ENCODE measurements at places on chromosomes 6 and 20.
A peak's percentile ranks its signal among the peaks of the same experiment; 100 is the strongest.

DNA sequence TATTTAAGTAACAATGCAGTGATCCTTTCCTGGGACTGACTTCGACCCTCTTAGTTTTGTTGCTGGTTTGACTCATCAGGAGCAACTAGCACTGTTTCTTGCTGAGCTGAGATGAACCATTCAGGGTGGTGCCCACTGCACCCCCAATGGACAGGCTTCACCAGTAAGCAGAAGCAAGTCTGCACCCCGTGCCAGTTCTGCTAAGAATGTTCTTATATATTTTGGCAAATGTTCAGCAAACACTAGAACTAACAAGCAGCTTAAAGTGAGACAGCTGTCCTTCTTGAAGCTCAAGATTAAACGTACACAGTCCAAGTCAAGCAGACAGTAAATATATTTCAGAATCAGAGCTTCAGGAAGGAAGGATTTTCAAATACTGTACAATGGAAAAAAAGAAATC, 561.3 kb upstream of the CDH4 start:
- no peak for DNase-seq

- no peak for DNase-seq
Measured at GRCh38 chr6:132685009-132685408, 26.0 kb upstream of the TAAR1 start.

DNA sequence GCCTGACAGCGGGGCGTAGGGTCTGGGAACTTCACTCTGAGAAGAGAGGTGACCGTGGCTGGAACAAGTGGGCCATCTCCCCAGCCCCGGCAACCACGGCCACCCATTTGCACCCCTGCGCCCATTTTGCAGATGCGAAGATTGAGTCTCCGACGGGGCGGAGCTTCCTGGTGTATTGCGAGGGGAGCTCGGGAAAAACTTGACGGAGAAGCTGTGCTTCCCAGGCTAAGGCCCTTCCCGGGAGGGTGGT, 653 bp downstream of the ZNF335 start:
- DNase-seq: peak; percentile 44

DNA sequence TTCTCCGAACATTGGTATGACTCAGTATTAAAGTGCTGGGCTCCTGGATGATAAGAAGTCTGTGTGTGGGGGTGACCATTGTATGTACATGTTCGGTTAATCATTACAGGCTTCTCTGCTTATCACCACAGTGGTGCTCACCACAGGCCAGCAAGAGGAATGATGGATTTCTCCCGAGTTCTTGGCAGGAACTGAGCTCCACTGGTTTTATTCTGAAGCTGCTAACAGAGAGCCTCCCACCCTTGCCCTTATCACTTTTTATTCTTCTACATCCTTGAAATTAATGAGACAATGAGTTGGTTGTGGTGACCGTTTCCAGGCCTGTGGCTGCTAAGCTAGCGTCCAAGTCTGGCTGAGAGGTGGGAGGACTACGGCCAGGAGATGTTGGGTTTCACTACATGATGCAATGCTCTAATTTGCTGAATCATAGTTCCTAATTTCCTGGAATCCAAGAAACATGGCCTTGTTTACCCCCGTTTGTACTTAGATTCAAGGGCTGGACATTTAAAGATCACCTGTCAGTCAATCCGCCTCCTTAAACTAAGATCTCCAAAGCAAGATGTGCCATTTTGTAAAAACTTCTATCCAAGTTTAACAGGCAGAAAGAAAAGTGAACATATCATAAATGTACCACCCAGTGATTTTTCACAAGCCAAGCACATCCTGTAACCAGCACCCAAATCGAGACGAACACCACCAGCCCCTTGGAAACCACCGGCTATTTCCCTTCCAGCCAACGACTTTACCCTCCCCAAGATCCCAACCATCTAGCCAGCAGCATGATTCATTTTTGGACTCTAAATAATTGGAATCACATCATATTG, 172.5 kb downstream of the FOXA2 start:
- peak; percentile 24 for DNase-seq

DNA sequence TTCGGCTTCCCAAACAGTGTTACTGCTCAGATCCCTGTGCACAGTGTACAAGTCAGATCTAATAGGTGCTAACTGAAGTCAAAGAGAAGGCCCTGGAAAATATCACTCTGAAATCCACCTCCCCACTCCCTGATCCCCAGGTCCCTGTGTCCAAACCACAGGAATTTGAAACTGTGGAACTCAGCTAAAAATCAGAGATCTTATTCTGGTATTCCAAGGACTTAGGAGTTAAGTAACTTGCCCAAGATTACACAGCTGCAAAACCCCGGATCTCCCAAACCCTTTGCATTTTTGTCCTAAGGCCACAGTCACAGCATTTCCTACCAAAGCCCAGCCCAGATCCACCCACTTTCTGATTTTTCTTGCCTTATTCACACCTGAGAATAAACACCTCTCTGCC, 32.3 kb upstream of the SLC23A2 start:
- no peak for DNase-seq

DNA sequence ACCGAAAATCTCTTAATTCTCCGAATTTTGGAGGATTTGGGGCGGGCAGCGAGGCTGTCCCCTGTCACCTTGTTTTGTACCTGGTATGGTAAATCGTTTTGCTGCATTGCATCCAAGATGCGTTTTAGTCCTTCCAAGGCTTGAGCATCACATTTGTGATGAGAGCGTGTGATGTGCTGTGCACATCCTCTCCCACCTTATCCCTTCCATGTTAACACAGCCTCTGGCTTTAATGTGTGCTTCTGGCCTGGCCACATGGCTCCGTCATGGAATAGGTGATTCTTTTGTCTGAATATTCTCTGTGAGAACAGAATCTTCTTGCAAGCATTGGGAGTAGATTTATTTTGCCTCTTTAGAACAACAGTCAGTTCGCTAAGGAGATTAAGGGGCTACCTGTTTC, 763 bp downstream of the TMEM14A start:
- DNase-seq: no peak

DNA sequence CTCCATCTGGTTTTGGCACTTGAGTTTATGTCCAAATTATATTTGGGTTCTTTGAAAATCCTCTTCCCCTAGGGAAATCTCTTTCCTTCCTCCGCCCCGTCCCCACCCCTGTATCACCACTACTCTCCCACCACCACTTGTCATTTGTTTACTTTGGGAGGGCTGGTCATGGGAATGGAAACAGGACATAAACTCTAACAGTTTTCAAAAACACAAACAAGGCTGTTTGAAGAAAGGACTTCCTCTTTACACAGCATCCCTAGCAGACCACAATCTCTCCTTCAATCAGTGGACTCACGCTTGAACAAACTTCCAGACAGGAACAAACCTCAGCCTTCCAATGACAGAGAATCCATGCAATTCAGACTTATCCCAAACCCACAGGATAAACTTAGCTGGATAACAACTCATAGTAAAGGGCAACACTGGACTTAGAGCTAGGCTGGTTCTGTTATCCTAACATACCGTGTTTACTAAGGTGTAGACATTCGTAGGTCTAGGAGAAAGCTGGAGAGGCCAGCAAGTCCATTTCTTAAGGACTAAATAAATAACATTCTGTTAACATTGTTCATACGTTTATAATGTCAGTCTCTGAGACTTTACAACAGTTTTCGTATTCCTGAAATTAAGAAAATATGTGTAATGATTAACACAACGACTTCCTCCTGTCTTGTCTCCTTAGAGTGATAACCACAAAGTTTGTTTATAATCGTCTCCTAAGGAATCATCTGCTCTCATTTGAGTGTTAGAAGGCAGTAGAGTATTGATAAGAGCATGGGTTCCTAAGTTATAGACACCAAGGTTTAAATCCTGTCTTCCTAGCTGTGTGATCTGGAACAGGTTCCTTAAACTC, 44.1 kb upstream of the CTAGE9 start:
- DNase-seq: no peak

GRCh38 chr6:26613689-26614683, 17.2 kb downstream of the ABT1 start:
- DNase-seq: no peak

DNA sequence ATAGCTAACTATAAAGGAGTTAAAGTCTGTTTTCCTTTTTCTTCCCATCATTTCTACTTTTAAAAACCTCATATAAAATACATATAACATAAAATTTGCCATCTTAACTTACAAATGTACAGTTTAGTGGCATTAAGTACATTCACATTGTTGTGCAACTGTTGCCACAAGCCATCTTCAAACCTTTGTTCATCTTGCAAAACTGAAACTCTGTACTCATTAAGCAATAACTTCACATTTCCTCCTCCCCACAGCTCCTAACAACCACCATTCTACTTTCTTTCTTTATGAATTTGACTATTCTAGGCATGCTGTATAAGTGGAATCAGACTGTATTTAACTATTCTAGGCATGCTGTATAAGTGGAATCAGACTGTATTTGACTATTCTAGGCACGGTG, 4.5 kb downstream of the CCDC170 start:
- DNase-seq: no peak

DNA sequence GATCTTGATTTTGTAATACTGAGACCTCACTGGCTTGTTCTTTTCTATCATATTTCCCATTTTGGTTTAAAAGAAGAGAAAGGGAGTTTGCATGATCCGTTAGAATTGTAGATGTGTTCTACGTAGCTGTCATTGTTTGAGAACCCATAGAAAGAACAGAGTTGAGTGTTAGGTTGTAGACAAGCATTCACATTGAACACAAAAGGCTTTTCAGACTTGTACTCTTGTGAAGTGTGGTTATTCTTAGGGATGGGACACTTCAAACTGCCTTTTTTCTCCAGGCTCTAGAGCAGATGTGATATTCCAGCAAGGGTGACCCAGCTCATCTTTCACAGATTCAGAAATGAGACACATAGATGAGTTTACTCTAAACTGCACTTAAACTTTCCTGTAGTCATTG, 19.9 kb downstream of the FOXO3 start:
- DNase-seq: no peak

DNA sequence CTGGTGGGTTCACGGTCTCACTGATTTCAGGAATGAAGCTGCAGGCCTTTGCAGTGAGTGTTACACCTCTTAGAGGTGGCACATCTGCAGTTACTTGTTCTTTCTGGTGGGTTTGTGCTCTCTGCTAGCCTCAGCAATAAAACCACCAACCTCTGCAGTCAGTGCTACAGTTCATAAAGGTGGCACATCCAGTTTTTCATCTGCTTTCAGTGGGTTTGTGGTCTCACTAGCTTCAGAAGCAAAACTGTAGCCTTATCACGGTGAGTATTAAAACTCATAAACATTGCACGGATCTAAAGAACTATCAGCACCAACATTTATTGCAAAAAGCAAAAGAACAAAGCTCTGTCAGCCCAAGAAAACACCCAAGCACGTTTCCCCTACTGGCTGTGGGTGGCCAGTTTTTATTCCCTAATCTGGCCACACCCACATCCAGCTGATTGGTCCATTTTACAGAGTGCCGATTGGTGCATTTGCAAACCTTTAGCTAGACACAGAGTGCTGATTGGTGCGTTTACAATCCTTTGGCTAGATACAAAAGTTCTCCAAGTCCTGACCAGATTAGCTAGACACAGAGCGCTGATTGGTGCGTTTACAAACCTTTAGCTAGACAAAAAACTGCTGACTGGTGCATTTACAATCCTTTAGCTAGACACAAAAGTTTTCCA, 3.4 kb upstream of the TMEM14C start:
- no peak for DNase-seq

- DNase-seq: no peak
Measured at GRCh38 chr20:53428996-53429395, 164.6 kb downstream of the ZNF217 start.

GRCh38 chr6:51901766-51902764, 185.3 kb downstream of the PKHD1 start:
- no peak for DNase-seq

DNA sequence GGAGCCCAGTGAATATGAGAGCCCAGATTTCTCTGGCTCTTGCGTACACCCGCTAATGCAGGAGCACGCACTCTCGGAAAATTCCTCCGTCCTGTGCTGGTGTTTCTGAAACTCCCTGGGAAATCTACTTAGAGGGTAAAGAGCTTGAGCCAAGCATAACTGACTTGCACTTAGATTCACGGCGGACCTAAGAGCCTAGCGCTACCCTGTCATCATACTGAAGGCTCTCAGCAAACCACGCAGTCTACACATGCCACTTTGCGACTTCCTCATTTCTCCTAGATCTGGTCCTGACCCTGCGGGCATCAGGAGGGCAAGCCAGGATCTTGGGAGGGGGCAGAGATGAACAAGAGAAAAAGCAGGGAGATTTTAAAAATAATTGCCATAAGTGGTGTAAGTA, 324.7 kb downstream of the CD83 start:
- DNase-seq: no peak

GRCh38 chr6:53410508-53411258, 61.9 kb upstream of the ELOVL5 start:
- DNase-seq: peak; percentile 42

DNA sequence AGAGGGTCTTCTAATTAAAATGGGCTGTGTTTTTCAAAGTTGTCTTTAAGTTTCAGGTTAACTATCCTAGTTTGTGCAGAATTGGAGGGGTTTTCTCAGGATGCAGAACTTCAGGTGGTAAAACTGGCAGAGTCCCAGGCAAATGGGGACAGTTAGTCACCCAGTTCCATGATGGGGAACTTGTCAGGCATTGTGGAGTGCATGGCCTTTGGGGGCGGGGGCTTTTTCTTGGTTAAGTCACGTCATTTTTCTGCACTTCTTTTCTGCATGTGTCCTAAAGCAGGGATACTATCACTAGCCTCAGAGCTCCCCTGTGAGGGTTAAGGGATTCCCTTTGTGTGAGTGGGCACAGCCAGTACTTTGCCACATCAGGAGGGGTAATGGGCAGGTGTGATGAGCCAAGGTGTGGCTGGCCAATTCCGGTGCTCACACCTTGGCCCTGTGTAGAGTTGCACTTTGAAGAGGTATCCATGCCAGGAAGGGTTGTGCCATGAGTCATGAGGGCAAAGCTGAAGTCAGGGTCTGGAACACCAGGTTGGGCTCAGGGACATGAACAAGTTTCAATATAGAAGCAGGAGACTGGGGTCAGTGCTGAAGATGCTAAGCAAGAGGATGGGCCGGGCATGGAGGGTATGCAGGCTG, 126.0 kb upstream of the RREB1 start:
- no peak for DNase-seq

- DNase-seq: no peak
Measured at GRCh38 chr20:47024461-47024937, 129.9 kb downstream of the EYA2 start.

GRCh38 chr20:38872036-38872435, 54.2 kb upstream of the FAM83D start:
- DNase-seq: no peak

GRCh38 chr6:77740380-77740779, 87.5 kb downstream of the MEI4 start:
- DNase-seq: no peak

- no peak for DNase-seq
Measured at GRCh38 chr6:142838821-142839685, 105.9 kb downstream of the HIVEP2 start.
